Stimulated activated CD8-positive, alpha-beta memory T cell treated with anti-CD3 and anti-CD28 coated beads, Interleukin-7, amount 100 ng/mL, for 1 hour (primary cell): ENCODE measurements at places on chromosomes 4 and X.

DNA sequence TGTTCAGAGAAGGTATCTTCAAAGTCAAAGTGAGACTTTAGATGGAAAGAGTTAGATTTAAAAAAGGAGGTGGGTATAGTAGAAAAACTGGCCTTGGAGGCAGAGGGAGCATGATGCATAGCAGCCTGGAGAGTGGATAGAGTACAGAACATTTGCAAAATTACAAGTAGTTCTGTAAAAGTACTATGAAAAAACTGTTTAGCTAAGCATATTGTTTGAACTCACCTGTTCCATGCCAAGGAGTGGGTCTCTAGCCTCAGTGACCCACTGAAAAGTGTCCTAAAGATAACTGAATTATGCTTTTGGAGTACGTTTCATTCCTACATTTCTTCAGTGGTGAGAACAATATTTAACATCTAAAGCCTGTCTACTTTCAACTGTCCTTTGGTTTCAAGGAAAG, 218.9 kb downstream of the NAP1L3 start:
- DNase-seq, result no peak

DNA sequence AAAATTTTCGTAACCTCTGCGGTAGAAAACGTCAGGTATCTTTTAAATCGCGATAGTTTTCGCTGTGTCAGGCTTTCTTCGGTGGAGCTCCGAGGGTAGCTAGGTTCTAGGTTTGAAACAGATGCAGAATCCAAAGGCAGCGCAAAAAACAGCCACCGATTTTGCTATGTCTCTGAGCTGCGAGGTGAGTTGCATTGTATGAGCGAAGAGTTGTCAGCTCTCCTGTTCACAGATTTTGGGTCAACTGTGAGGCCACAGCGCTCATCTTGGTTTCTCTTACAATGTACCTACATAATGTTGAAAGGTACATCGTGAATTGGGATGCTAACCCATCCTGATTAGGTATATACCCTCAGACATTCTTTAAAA, 486 bp downstream of the CLCN3 start:
- DNase-seq, result no peak

DNA sequence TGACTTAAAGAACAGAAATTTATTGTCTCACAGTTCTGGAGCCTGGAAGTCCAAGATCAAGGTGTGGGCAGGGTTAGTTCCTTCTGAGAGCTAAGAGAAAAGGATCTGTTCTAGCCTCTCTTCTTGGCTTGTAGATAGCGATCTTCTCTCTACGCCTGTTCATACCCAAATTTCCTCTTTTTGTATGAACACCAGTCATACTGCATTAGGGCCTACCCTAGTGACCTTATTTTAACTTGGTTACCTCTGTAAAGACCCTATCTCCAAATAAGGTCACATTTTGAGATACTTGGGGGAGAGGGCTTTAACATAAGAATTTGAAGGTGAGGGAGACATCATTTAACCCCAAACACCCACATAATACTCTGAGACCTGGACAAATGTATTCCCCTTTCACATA, 55.6 kb upstream of the SPP1 start:
- no peak for DNase-seq

GRCh38 chrX:71846429-71846828, 64.2 kb upstream of the NHSL2 start:
- DNase-seq, result no peak

GRCh38 chrX:63430026-63430425, 78.9 kb upstream of the SPIN4 start:
- no peak for DNase-seq

DNA sequence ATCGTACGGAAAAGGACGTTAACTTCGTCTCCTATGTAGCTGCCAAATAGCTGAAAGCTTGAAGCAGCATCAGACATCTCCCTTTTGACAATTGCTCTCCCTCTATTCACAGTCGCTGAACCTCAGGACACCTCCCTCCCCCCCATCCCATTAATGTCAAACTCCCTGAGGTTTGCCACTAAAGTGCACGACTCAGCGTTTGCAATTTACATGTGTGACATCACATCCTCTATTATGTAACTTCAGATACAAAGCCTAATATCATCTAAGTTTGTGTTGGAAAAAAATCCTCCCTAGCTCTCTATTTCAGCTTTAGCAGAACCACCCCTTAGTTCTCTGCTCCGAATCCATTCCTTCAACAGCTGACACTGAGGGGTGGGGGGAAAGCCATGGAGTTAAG, 5.5 kb upstream of the NR3C2 start:
- DNase-seq, result no peak

- no peak for DNase-seq
These were observed 486.5 kb upstream of the HTR2C start for GRCh38 chrX:114097427-114097826.

DNA sequence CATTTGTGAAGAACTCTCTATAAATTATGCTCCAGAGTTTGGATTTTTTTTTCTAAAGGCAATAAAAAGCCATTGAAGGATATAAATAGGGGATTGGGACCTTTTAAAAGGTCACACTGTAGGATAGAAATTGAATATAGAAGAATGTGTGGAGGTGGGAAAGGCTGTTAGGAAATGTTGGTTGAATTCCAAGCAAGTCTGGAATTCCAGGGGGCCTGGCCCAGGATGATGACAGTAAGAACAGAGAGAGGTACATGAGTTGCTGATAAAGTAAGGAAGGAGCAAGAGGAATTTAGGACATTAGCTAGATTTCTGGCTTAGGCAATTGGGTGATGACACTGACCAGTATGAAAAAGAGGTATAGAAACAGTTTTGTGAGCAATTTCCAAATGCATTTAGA, 95.4 kb upstream of the USP38 start:
- no peak for DNase-seq
